ENCODE measurements at places on chromosomes 2 and 18.

- no peak for DNase-seq
These were observed 1472.3 kb upstream of the CELF4 start for GRCh38 chr18:39037925-39038324.

GRCh38 chr2:24793761-24794435 lies 673 bp downstream of the CENPO start:
- DNase-seq: peak; percentile 37

DNA sequence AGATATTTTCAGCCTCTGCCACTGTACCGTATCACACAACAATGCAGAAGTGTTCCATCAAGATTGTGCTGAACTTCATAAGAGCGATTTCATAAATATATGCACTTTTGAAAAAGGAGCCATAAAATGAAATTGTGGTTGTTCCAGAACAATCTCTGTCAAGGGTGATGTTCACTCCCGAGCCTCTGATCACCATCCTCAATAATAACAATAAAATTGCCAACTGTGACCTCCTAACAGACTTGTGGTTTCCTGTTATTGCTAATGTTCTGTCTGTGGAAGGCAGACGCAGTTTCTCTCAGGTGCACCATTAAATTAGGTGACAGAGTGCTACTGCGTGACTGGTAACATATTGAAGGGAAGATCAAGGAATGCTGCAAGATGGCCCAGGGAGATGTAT lies 383.7 kb downstream of the SOCS6 start:
- DNase-seq: no peak

DNA sequence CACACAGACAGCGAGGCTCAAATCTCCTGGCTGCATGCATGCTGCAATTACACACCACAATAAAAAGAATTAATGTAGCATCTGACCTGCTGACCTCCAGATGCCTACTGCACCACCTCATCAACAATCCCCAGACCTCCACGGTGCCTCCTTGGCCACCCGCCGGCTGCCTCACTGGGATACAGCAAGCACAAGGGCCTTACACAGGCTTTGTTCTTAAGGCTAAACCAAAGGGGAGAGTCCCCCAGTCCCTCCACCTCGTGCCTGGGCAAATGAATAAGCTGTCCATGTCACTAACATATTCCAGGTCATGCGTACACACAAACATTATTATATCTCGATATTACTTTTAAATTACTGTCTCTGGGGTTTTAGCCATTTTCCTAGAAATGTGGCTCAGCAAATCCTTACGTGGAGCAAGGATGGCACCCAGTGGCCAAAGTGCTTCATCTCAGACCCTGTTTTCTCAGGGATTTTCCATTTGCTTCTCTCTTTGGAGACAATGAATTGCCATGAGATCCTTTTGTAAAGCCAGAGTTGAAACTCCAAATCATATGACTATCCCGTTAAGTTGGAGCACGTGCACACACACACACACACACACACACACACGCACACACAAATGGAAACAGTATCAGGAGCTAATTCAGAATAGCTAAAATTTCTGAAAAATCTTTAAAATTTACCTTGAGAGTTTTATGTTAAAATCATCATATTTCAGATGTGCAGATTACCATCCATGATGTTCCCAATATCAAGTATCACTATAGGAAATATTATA lies 313.8 kb downstream of the PDE11A start:
- peak; percentile 68 for DNase-seq

DNA sequence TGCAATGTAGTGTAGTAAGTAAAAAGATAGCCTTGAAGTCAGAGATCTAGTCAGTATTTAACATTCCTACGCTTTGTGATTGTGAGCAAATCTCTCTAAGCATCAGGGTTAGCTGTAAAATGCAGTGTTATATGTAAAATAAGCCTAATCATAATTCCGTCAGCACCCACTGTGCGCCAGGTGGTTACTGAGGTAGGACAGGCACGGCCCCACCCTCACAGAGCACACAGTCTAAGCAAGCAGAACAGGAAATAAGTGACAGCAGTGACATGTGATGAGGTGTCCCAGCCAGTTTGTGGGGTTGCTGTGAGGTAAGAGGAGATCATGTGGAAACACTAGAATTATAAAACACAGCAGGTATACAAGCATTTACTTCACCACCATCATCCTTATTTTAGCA lies 267.1 kb downstream of the ICOS start:
- DNase-seq: no peak

- DNase-seq: no peak
These were observed 30.8 kb downstream of the LPIN1 start for GRCh38 chr2:11777066-11777782.

DNA sequence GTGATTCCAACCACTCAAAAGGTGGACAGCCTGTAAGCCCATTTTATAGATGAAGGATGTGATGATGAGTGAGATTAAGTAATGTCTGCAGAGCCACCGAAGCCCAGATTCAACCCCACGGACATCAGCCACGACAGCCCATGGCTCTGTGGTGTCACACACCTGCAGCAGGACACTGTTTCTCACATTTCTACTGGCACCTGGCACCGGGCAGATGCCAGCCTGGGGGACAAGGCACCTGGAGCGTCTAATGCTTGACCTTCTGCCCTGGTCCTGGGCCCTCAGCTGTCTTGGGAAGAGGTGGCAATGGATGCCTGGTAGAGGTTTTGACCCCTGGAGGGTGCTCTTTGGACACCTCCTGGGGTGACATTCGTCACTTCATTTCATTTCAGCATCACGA lies 176.3 kb downstream of the ANAPC1 start:
- no peak for DNase-seq

DNA sequence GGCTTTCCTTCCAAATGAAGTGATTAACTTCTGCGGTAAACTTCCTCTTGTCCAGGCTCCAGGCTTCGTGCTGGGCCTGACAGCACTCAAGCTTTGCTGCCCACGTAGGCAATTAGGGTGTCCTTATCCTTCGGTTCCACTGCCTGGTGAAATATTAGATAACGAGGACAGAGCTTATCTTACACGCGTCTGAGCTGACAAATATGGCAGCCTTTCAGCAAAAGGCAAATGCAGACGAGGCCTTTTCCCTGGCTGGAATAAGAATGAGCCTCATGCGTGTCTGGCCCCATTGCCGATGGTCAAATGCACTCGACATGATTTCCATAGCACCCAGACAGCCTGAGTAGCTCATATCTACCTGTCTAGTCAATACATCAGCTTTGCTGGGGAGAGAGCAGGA lies 141.5 kb downstream of the FAM210A start:
- no peak for DNase-seq

- DNase-seq: no peak
These were observed 6.1 kb downstream of the PPP4R1 start for GRCh38 chr18:9608298-9608697.

GRCh38 chr18:8808001-8808400 lies 102.6 kb downstream of the MTCL1 start:
- peak; percentile 58 for DNase-seq

GRCh38 chr2:216624251-216624650 lies 9.0 kb upstream of the IGFBP2 start:
- DNase-seq: no peak

DNA sequence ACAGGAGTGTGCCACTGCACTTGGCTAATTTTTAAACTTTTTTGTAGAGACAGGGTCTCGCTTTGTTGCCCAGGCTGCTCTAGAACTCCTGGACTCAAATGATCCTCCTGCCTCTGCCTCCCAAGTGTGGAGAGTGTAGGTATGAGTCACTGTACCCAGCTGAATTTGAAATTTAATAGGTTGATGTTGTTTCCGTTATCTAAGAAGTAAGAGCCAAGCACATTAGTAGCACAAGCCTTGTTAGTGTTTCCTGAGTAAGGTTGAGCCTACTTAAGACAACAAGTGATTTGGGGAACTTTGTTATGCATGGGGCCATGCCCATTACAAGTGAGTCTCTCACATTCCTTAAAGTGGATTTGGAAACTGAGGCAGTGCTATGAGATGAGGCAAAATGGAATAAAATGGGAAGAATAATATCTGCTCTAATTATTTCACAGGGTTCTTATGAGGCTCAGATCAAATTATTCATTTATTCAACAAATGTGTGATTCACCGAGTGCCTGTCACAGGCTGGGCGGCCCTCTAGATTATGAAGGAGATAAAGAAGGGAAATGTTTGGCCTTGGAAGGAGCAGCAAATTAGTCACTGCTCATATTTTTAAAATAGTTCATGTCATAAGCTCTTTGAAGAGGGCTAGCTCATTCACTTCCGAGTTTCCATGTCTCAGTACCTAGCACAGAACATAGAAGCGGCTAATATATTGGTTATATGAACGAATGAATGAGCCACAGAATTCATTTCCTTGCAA lies 217.2 kb downstream of the LDLRAD4 start:
- peak; percentile 25 for DNase-seq

- no peak for DNase-seq
These were observed 47.6 kb downstream of the ACTR3 start for GRCh38 chr2:113937501-113937900.

GRCh38 chr2:206442833-206443734 lies at the start of gene ADAM23:
ADAM23 (plus strand) TSS chr2:206443532; CDS start chr2:206443867, 335 bp downstream.
- no peak for DNase-seq

DNA sequence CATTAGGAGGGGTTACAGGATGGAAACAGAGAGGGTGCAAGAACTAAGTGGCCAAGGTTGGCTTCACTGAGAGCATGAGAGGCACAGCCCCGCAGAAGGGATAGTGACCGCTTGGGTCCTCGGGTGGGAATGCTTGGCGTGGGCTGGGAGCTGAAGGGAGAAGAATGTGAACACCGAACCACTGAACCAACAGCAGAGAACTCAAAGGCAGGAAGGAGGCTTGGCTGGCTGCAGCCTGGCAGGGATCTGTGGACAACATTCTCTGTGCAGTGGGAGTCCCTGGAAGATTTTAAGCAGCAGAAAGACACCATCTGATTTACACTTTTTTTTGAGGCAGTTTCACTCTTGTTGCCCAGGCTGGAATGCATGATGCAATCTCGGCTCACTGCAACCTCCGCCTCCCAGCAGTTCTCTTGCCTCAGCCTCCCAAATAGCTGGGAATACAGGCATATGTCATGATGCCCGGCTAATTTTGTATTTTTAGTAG lies 33.9 kb downstream of the SOWAHC start:
- no peak for DNase-seq

DNA sequence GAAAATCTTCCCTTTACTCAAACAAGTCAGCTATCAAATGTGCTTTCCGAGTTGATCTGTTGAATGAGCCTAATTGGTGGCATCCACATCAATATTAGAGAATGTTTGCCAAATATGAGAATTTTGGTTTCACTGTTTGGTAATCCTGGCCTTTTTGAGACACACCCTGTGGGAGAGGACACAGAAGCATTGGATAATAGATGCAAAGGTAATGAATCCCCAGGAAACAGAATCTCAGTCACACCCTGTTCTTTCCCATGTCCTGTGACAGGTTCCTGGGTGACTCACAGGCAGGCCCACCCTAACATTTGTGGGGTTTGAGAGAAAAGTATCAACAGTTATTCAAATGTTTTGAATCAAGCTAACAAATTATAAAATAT lies 99.8 kb upstream of the PELI1 start:
- no peak for DNase-seq

- DNase-seq: no peak
These were observed 349.0 kb downstream of the CMPK2 start for GRCh38 chr2:6516674-6517073.

DNA sequence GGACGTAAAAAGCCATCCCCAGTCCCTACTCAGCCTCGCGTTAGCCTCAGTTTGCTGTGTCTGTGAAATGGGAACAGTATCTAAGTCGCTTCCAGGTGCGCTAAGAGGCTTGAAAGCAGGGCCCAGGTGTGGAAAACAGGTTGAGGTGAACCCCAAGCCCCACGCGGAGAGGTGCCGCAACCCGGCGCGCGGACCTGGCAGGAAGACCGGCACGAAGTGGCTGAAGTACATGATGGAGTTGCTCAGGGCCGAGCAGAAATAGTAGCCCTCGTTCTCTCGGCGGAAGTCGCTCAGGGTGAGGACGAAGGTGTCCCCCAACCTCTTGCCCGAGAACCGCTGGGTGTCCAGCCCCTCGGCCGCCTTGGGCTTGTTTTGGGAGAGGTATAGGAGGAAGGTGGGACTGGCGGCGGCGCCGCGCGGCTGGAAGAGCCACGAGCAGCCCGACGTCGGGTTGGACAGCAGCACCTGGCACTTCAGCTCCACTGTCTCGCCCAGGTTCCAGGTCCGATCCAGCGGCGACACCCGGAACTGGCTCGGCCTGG lies 508 bp downstream of the CD8A start:
- no peak for DNase-seq

GRCh38 chr2:190354003-190354690 lies 10.8 kb downstream of the INPP1 start:
- DNase-seq: no peak

- peak; percentile 53 for DNase-seq
These were observed 1.6 kb downstream of the CTIF start for GRCh38 chr18:48540251-48541025.

GRCh38 chr2:29563697-29564096 lies 357.7 kb downstream of the ALK start:
- no peak for DNase-seq

- peak; percentile 77 for DNase-seq
These were observed 367.1 kb downstream of the ZEB2 start for GRCh38 chr2:144152817-144153271.

GRCh38 chr2:84194181-84194580 lies 264.9 kb downstream of the SUCLG1 start:
- DNase-seq: no peak

DNA sequence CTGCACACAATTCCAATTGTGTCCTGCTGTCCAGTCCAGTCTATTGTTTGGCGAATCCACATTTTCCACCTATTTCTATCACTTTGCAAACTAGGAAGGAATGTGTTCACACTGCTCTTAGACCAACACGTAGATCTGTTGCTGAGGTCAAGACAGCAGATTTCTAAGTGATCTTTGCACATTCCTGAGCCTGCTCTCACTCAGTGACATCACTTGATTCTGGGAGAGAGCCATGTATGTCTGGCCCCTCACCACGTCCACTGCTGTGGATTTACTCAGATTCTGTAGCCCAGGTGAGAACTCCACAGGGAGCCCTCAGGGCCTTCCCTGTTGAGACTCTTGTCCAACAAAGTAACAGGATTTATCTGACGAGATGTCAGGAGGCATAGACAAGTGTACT lies 317.2 kb downstream of the TSN start:
- DNase-seq: peak; percentile 25

DNA sequence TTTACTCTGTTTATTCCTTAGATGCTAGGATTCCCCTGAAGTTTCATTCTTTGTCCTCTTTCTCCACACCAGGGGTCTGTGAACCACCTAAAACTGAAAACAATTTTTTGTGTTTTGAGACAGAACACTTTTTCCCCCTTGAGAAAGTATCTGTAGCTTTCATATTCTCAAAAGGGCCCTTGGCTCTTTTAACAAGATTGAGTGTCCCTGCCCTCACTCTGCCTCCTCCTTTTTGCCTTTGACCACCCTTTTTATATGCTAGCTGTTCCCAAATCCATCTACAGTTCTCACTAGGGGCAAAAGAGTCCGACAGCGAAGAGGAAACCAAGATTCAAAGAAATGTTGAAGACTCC lies 883 bp upstream of the EHBP1 start:
- DNase-seq: no peak

Data from HFFc6 (cell line).